Stimulated activated CD4-positive, alpha-beta T cell treated with anti-CD3 and anti-CD28 coated beads, TNF-alpha, amount 100 ng/mL, for 48 hours (primary cell): ENCODE measurements at places on chromosomes 7 and 10.

GRCh38 chr10:62183857-62184795, 84.5 kb downstream of the RTKN2 start:
- no peak for DNase-seq

GRCh38 chr7:103573479-103574058, 127.6 kb upstream of the SLC26A5 start:
- no peak for DNase-seq

GRCh38 chr10:64795847-64796246, 1274.6 kb downstream of the REEP3 start:
- no peak for DNase-seq

DNA sequence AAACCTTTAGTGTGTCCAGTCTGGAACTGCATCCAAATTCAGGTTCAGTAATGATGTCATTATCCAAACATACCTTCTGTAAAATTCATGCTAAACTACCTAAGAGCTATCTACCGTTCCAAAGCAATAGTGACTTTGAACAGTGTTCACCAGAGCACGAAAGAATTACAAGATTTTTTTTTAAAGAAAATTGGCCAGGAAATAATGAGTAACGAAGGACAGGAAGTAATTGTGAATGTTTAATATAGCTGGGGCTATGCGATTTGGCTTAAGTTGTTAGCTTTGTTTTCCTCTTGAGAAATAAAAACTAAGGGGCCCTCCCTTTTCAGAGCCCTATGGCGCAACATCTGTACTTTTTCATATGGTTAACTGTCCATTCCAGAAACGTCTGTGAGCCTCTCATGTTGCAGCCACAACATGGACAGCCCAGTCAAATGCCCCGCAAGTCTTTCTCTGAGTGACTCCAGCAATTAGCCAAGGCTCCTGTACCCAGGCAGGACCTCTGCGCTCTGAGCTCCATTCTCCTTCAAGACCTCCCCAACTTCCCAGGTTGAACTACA, 694 bp upstream of the FAS start:
- no peak for DNase-seq

- DNase-seq: no peak
Observed at GRCh38 chr7:75762350-75762917, 9.6 kb downstream of the CCL26 start.
